GM18507 (cell line): ENCODE measurements at places on chromosomes 2 and 18.

GRCh38 chr2:104790901-104791495 is 62.9 kb upstream of the POU3F3 start:
- DNase-seq, result no peak

DNA sequence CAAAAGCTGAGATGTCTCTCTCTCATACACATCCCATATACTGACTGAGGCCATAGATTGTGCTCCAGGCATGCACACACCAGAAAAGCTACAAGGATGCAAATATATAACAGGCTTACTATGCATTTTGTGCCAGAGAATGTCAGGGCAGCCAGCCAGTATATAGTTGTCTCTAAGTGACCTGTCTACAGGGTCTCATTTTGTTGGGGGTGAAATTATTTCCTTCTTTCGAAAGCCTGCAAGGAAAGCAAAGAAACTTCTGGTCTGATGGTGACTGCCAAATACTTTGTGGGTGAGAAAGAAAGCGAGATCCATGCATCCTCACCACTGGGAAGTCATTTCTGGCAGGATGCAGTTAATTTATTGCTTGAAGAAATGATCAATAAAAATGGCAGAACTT is 70.2 kb downstream of the CDCA7 start:
- no peak for DNase-seq

DNA sequence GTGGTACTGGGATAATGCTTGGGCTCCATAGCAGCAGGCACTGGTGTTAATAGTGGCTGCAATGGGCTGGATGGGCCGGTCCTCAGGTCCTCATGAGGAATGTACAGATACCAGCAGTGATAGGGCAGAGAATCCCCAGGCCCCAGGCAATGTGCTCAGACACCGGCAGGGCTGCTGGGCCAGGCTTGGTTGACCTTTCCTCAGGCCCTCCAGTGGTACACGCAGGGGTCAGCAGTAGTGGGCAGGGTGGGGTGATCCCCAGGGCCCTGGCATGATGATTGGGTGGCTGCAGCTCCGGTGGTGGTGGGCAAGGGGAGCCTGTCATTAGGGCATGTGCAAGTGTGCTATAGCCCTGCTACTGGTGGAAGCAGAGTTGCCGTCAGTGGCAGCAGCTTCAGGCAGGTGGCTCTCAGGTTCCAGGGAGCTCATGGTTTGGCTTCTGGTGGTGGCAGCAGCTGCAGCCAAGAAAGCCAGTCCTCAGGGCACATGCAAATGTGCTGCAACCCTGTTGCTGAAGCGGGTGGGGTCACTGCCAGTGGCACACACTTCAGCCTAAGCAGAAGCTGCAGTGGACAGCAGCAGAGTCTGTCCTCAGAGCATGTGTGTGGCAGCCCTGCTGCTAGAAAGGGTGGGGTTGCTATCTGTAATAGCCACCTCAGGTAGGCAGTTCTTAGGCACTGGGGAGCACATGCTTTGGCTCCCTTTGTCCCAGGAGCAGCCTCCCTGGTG is 56.8 kb downstream of the CCNT2 start:
- DNase-seq, result no peak

GRCh38 chr2:182951948-182952663 is 85.7 kb upstream of the FRZB start:
- DNase-seq, result peak; percentile 2

DNA sequence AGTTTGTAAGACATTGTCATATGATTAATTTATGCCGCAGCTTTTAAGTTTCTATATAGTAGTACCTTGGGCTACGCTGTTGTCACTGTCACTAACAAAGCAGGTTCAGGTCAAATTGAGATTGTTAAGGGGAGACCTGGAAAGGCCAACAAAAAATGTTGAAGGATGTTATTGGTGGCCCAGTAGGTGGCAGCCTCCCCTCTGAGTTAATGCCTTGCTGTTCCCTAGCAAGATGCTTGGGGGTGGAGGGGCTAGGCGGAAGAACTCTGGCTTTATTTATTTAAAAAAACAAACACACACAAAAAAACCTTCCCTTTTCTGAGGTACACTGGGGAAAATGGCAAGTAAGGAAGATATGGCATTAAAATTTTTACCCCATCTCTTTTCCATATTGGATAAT is 128.3 kb upstream of the ATP5MC3 start:
- DNase-seq, result peak; percentile 5

DNA sequence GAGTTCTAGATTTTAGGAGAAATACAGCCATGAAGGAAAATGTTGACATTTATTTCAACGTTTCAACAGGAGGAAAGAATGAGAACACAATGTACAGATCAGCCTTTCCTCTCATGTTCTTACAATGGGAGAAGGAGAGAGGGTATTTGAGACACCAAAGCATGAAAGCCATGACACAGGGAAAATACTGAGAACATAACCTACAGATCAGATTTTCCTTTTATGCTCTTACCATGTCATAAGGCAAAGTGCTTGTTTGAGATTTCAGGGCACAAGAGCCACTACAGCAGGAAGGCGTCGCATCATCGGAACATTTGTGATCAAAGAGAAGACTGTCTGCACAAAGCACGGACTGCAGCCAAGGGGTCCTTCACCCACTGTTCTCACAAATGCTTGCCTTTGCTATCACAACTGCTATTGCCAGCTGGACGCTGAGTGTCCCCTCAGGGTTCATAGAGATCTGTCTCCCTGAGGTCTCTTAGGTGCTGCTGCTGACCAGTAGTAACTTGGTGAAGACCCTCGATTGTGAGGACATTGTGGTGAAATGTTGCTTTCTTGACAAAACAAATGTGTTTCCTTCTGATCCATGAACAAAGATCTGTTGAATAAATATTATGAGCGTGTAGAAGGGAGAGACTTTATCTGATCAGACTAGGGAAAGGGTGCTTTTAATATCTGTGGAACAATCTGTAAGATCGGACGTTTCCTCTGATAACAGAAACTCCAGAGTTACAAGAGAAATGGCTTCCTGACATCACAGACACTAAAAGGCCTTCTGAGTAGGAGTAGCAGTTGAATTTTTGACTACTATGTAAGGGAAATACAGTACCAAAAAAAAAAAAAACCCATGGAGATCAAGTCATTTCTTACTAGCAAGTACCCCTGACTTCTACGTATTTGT is 6.4 kb upstream of the IL1RL1 start:
- no peak for DNase-seq

GRCh38 chr2:237857791-237858190 is 1.6 kb upstream of the RAMP1 start:
- DNase-seq, result no peak

DNA sequence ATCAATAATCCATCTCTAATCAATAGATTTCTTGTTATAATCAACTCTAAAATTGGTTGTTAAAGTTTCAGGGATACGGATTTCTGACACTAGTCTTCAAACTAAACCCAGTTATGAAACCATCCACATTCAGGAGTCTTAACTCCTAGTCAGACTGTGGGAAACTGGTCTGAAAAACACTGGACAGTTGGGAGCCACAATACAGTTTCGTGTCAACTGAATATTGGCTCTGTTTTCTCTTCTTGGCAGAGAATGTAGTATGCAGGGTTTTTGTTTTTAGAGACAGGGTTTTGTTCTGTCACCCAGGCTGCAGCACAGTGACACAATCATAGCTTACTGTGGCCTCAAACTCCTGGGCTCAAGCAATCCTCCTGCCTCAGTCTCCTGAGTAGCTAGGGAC is 123.1 kb downstream of the RTTN start:
- no peak for DNase-seq

GRCh38 chr2:235052514-235053354 is 100.9 kb downstream of the SH3BP4 start:
- no peak for DNase-seq

GRCh38 chr2:223935459-223936125 is 9.5 kb downstream of the WDFY1 start:
- DNase-seq, result no peak

- DNase-seq, result no peak
Observed at GRCh38 chr2:47437287-47437686, 34.3 kb downstream of the MSH2 start.

DNA sequence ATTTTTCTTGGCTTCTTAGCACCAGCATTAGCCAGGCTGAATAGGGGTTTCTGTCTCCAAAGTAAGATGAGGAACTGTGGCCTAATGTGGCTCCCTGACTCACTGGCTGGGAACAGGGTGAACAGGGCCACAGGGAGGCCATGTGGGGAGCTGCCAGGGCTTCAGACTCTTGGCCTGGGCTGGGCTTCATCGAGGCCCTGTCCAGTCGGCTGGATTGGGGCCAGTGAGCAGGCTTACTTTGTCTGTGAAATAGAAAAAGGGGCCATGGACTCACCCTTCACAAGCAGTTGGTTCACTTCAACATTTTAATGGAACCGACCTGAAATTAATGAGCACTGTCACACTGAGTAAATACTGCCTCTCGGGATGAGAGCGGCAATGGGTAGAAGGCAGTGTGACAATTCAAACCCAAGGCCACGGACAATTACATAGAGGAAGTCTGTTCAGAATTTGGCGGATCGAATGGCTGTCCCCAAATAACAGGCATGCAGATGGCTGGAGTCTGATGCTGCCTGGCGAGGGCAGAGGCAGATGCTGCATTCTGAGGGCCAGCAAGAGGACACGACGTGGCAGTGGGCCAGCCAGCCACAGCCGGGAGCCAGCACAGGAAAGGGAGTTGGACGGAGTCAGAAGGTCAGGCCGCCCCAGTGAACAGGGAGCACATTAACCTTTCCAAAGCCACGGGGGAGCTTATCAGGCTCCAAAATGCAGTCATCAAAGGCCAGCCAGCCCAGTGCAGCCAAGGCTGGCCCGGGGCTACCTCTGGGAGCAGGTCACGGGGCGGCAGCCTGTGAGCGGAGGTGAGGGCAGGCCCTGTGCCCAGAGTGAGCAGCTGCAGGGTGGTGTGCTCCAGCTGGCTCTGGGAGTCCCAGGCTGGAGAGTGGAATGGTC is 146.6 kb upstream of the REV1 start:
- DNase-seq, result no peak

GRCh38 chr2:25671622-25672021 is 1.8 kb downstream of the DTNB start:
- DNase-seq, result no peak

DNA sequence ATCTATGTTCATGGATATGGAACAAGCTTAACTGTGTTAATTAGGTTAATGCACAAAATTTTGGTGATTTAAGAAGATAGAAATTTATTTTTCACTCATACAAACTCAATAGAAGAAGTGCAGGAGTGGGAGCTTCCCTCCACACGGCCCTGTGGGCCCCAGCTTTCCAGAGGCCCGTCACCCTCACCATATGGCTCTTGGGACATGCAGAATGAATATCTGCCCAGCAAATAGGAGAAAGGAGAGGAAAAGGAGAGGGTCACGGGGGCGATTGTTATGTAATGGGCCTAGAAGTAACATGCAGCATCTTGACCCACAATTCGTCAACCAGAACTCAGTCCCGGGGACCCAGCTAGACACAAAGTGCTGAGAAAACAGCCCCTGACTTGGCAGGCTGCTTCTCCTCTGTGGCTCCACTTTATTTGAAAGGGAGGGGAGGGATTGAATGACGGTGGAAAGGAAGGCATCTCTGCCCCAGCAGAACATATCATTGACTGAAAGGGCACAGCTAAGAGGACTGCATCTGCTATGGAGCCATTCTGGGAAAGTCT is 648.2 kb upstream of the ID2 start:
- DNase-seq, result no peak

- no peak for DNase-seq
Observed at GRCh38 chr2:60979231-60979630, 38.3 kb upstream of the PEX13 start.

- no peak for DNase-seq
Observed at GRCh38 chr18:29153091-29153490, 976.2 kb upstream of the CDH2 start.

GRCh38 chr2:214201892-214202291 is 209.0 kb upstream of the VWC2L start:
- no peak for DNase-seq
